Fibroblast of skin of left quadriceps (primary cell): ENCODE measurements at places on chromosomes 16 and 17.

GRCh38 chr17:33199571-33200510, 93.3 kb downstream of the ASIC2 start:
- peak; percentile 37 for DNase-seq

- DNase-seq, result no peak
These were observed 6.6 kb downstream of the TSR3 start for GRCh38 chr16:1345087-1345486.

DNA sequence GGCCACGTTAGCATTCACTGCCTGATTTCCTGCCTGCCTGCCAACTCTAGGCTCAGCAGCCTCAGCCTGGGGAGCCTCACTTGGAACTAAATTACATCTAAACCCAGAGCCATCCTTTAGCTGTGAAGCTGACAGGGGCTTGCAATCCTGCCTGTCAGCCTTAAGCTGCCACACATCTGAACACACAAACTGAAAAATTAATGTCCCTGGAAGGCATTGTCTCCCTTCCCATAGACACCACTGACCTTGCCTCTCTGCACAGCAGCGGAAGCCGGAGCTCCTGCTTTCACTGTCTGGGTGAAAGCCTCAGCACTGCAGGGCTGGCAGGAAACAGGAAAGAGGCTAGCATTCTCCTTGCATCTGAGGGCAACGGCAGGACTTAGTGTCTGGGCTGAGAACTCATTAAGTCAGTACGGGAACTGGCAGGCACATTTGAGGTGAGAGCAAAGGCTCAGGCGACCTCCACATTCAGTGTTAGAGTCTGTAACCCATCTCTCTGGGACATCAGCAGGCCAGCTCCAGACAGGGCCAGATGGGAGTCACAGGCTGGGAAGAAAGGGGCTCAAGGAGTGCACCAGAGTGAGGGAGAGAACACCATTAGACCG, 452.4 kb upstream of the C16orf82 start:
- DNase-seq, result no peak

DNA sequence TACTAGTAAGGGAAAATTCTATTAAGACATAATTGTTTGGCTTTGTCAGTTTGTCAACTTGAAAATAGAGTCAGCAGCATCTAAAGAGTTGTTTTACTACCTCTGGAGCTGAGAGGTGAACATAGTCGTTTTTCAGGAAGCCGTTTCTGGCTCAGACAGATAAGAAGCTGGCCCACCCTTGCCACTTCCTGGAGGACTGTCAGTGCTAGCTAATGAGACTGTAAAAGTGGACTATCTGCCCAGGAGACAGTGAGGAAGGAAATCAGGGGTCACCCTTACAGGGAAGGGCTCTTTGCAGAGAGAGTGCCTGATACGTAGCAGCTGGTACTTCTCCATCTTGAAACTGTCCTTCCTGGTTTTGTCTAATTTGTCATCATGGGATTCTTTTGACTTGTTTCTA, 328.7 kb downstream of the WWOX start:
- DNase-seq, result no peak

DNA sequence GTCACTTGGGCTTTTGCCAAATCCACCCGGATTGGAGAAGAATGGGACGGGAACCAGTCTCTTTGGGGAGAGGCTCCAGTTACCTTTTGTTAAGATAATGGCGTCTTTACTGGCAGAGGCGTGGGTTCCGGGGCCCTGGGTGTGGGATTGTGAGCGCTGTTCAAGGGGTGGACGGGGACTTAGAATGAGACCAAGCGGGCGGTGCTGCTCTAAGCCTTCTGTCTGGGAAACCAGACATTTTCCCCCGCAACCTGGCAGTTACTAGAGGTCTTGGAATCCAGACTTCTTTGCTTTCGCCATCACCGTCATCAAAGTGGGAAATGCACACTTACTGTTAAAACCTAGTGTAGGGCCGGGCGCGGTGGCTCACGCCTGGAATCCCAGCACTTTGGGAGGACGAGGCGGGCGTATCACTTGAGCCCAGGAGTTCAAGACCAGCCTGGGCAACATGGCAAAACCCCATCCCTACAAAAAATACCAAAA, 706 bp downstream of the TEN1 start:
- peak; percentile 37 for DNase-seq

DNA sequence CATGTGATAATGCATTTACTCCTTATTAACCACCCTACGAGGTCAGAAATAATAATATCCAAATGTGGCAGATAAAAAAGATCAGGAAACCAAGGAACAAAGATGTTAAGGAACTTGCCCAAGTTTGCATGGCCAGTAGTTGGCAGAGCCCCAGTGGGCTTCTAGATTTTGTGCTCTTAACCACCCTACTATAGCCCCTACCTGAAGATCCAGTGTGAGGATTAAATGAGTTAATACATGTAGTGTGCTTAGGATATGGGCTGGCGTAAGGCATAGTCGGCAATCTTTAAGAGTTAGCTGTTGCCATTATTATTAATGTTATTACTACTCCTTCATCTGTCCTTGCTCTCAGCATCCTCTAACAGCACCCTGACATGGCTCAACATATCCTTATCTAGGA, 153.4 kb downstream of the SDK2 start:
- no peak for DNase-seq

DNA sequence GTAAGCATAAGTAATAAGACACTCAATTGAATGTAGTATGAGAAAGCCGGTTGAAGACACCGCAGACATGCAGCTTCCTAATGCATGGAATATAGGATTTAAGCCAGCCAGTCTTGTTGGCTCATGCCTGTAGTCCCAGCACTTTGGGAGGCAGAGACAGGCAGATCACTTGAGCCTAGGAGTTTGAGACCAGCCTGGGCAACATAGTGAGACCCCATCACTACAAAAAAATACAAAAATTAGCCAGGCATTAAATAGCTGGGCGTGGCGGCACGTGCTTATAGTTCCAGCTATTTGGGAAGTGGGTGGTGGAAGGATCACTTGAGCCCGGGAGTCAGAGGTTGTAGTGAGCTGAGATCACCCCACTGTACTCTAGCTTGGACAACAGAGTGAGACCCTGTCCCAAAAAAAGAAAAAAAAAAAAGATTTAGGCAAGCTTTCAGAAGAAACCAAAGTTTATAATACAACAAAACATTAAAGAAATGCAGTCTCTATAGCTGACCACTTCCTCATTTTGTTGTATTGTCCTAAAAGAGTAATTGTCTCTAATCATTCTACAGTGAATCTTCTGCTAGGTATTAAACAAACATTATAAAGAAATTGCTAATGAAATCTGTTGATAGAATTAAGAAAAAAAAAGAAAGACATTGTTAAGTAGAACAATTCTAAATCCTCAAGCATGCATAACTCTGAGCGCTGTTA, 68.6 kb upstream of the KIFC3 start:
- DNase-seq, result no peak

- no peak for DNase-seq
These were observed 17.1 kb upstream of the CPSF4L start for GRCh38 chr17:73278465-73279453.

GRCh38 chr17:28726226-28726626, at the start of gene TLCD1:
TSS of gene TLCD1 (minus strand) at chr17:28726233. CDS start at chr17:28726097, 136 bp downstream.
- DNase-seq, result no peak

- DNase-seq, result no peak
These were observed 7.3 kb downstream of the TRIM65 start for GRCh38 chr17:75889454-75889853.
